Activated CD8-positive, alpha-beta T cell treated with anti-CD3 and anti-CD28 coated beads, Interleukin-2, amount 10 ng/mL, durations not matched to agents 7 days and 5 days (primary cell): ENCODE measurements at places on chromosomes 4 and X.
A peak's percentile ranks its signal among the peaks of the same experiment; 100 is the strongest.

DNA sequence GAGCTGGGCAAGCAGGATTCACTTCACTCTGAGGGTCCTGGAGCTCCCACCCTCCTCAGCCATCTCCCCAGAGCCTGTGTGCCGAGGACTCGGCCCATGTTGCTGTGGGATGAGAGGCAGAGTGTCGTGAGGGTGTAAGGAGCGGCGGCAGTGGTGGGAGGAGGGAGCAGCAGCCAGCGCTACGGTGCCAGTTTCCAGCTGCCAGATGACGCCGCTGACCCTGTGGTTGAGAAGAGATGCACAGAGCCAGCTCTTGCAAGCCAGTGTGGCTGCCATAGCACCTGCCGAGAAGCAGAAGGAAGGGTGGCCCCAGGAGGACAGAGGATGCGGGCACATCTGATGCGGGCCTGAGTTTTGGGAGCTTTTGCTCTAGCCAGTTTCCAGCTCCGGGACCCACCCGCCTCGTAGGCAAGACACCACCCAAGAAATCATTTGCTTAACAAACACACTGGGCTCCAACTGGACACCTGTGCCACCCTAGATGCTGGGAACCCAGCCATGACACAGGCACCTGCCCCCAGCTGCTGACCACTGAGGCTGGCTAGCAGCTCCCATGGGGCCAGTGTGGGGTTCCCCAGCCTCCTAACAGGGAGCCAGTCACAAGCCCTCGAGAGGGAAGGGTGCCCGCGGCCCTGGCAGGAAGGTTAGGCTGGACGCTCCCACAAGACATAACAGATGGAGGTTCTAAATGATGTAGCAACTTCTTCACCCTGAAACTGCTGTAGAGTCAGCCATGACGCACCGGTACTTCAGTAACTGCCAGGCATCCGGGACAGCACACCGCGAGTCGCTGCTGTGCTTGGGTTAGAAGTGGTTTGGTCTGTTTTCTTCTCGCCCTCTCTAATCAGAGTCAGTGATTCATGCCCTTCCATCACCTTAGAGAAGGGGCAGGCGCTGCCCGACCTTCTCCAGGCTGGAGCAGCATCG, 8.9 kb downstream of the MSANTD1 start:
- no peak for DNase-seq

- DNase-seq, result no peak
These were observed 24.5 kb upstream of the VEGFC start for GRCh38 chr4:176817204-176817603.

GRCh38 chr4:629915-630641, 4.7 kb downstream of the PDE6B start:
- no peak for DNase-seq

- DNase-seq, result no peak
These were observed 249.2 kb upstream of the GPRIN3 start for GRCh38 chr4:89556601-89557305.

DNA sequence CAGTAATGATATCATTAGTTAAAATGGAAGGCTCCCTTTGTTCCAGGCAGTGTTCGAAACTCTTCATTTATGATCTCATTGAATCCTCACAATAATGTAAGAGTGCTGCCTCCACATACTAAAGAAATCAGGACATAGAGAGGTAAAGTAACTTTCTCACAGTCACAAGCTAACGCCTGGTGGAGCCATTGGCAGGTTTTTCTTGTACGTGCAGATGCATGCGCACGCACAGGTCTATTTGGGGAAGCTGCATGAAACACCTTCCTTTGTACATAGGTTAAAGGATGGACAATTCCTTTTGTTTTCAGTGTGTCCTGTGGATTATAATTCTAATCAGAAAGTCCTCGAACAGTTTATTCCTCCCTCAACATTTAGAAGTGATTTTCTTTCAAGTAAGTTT, 176.2 kb downstream of the RAPGEF2 start:
- DNase-seq, result no peak

DNA sequence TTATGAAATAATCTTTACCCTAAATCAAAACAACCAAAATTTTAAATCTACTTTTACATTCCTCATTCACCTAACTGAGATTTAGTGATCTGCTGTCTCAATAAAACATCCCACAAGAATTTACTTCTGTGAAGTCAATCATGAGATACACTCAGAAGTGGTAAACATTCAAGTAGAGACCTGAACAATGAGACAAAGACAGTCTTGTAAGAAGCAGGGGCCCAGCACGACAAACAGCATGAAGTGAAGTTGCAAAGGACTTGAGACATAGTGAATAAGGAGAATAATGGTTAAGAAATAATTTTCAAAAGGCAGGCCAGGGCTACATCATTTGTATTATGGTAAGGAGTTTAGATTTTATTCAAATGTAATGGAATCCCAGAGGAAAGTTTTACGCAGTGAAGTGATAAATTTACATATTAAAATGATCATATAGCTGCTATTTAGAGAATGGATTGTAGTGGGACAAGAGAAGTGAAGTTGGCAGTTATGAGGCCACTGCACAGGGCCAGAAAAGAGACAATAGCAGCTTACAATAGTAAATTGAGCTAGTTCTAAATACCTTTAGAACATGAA, 101.9 kb downstream of the MAB21L2 start:
- no peak for DNase-seq

DNA sequence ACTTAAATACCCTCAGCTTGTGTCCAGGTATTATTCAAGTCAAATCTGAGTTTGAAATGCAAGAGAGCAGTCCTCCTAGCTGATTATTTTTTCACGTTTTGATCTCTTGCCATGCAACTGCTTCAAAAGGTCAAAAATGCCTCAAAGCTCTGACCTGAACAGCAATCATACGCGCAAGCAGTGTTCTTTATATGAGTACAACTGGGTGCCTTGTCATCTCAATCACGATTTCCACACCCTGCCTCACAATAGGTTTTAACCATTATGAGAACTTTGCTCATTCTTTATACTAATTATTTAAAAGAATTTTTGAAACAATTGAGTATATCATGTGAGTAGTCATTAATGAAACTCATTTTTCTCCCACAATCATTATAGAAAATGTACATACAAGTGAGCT, 649.1 kb downstream of the DMD start:
- DNase-seq, result no peak

GRCh38 chr4:164945146-164945545, 32.3 kb downstream of the TRIM61 start:
- no peak for DNase-seq

GRCh38 chrX:129653181-129653970, 1.4 kb downstream of the APLN start:
- DNase-seq, result no peak

DNA sequence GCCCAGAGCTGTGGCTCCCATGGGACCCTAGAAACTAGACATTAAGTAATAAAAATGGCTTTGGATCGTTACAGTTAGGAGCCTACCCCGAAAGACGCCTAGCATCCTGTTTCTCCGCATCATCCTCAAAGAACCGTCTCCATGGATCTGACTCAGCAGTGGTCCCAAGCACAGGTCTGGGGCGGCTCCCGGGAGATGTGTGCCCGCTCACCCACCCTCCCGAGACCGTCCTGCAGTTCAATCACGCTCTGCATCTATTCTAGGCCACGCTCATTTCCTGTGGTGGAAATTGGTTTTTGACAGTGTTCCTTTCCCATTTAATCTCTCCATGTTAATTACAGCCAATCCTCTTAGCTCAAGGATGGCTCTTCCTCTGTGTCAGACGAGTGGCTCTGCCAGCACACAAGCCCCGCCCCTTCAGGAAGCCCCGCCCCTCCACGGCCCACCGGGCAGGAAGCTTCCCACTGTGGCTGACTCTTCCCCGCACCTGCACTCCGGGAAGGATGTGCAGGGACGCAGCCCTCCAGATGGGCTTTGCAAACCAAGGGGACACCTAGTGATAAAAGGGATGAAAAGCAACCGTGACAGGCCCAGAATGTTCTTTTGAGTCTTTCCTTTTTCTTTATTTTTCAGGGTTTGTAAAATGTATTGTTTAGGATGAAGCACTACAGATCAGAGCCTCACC, 34.5 kb upstream of the HELT start:
- peak; percentile 59 for DNase-seq

GRCh38 chrX:106740193-106740780, 13.8 kb downstream of the RNF128 start:
- no peak for DNase-seq

GRCh38 chrX:110286106-110286505, 31.8 kb downstream of the AMMECR1 start:
- DNase-seq, result no peak

DNA sequence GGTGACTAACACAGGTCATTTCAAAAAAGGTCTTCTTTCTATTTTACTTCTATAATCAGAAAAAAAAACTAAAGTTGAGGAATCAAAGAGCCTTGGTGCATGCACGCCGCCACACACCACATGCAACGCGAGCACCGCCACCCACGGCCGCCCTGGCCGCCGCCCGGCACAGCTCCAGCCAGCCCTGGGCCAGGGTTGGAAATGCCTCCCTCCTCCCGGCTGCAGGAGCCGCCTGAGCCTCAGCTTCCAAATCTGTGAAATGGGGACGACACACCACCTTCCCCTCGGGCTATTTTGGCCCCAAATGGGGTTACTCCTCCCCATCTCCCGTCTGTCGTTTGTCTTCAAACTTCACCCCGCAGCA, 39.7 kb upstream of the MAN2B2 start:
- no peak for DNase-seq

GRCh38 chr4:66539745-66540144, 869.5 kb upstream of the EPHA5 start:
- DNase-seq, result no peak

GRCh38 chr4:169314906-169315305, 44.1 kb upstream of the SH3RF1 start:
- no peak for DNase-seq

DNA sequence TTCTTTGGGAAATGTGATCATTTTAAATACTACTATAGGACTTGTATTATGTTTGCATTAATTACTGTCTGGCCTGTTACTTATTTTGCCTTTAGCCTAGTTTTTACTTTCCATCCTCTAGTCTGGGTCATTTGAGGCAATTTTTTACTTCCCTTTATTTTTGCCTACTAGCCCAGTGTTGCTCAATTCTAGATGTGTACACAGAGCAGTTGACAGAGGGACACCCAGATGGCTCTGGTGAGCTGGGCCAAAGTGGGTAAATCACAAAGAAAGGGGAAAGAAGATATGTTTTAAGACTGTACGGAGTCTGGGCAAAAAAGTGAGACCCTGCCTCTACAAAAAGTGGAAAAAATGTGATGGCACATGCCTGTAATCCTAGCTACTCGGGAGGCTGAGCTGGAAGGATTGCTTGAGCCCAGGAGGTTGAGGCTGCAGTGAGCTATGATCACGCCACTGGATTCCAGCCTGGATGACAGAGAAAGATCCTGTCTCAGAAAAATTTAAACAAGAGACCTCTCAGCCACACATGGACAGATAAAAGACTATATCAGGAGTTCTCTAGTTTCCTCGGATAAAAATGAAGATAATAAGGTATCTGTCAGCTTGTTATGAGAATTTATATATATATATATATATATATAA, 35.7 kb downstream of the APOO start:
- no peak for DNase-seq

- DNase-seq, result no peak
These were observed 49.4 kb upstream of the HGFAC start for GRCh38 chr4:3392321-3392720.

GRCh38 chr4:36325499-36325898, 44.1 kb downstream of the DTHD1 start:
- no peak for DNase-seq

- DNase-seq, result no peak
These were observed 4.8 kb upstream of the CXCL1 start for GRCh38 chr4:73864365-73864764.

GRCh38 chrX:118153270-118153669, 36.7 kb upstream of the KLHL13 start:
- no peak for DNase-seq

DNA sequence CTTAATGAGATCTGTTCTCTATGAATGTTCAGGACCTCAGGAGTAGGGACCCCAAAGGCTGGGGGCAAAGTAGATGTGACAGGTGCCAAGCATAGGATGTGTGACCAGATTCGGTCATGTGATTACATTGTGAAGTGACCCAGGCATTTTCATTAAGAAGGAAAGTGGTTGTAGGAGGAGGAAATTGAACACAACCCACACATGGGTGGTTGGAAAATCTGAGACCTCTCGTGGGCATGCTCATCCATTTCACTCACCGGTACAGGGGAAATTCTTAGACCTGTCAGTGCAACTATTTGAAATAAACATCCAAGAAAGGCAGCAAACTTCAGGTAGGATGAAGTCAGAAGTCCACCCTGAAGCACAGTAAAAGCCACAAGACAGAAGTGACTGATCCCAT, 43.5 kb upstream of the CD99 start:
- DNase-seq, result no peak

- DNase-seq, result peak; percentile 99
These were observed at the start of gene GTPBP6 for GRCh38 chrX:318739-319578. TSS of gene GTPBP6 (minus strand) at chrX:318796. CDS start at chrX:318787, 9 bp downstream.

- peak; percentile 18 for DNase-seq
These were observed 5.5 kb upstream of the NKX1-1 start for GRCh38 chr4:1411436-1412375.

DNA sequence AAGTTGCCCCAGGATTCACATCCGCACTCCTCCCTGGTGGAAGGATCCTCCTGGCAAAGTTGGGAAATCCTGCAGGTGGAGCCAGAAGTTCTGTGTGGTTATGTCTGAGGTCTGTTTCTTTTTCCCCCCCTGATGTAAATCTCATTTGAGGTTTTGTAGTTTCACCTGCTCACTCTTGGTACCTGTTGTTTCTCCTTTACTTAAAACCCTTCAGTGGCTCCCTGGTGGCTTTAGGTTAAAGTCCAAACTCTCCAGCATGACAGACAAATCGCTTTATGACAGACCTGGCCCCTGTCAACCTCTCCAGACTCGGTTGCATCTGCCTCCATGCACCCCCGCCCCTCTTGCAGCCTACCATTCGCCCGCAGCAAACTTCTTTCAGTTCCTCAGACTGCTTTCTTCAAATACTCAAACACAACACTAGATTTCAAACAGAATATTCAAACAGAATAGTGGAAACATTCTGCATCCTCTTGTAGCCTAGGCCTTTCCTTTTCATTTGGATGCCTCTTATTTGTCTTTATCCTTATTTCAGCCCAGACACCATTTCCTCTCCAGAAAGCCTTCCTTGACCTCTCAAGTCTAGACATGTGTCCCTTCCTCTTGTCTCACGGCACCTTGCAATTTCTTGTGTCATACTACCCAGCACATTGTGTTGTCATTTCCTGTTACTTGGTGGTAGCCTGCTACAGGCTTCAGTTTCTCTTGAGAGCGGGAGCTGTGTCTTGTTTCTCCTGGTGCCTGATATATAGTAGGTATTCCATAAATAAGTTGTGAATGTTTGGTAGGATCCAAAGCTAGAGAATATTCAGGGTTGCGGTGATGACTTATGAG, 24.8 kb downstream of the IL13RA1 start:
- no peak for DNase-seq

GRCh38 chrX:18210470-18210869, 10.2 kb downstream of the BEND2 start:
- DNase-seq, result no peak
